ENCODE measurements at places on chromosomes 11 and 22.

DNA sequence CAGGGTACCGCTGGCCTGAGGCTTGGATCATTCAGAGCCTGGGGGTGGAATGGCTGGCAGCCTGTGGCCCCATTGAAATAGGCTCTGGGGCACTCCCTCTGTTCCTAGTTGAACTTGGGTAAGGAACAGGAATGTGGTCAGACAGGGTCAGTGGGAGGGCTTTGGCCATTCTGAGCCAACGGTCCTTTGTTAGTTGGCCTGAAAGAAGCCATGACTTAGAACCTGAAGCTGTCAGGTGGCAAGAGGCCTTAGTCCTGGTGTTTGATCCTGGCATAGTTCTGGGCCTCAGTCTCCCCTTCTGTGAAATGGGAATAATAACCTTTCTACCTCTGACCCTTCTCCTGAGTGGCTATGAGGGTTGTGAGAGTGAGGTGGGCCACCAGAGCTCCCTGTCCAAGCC is 8.3 kb downstream of the PGAP2 start:
- DNase-seq = no peak

DNA sequence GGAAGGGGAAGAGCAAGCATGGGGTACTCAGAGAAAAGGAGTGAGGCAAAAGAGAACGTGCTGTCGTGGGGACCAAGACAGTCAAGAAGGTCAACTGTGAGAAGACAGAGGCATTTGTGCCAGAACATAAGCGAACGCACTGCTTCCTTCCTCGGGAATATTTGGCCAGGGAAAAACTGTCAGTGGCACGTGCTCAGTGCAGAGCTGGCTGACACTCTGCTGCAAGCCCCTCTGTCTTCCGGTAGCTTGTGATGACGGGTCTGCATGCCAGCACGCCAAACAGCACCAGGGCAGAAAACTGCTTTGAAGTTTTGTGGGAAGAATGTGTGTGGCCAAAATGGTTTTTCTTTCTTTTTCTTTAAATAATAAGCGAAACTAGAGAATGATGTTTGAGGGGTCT is 60.6 kb downstream of the SMCO4 start:
- no peak for DNase-seq

GRCh38 chr11:79243422-79244210 is 197.2 kb downstream of the TENM4 start:
- no peak for DNase-seq

DNA sequence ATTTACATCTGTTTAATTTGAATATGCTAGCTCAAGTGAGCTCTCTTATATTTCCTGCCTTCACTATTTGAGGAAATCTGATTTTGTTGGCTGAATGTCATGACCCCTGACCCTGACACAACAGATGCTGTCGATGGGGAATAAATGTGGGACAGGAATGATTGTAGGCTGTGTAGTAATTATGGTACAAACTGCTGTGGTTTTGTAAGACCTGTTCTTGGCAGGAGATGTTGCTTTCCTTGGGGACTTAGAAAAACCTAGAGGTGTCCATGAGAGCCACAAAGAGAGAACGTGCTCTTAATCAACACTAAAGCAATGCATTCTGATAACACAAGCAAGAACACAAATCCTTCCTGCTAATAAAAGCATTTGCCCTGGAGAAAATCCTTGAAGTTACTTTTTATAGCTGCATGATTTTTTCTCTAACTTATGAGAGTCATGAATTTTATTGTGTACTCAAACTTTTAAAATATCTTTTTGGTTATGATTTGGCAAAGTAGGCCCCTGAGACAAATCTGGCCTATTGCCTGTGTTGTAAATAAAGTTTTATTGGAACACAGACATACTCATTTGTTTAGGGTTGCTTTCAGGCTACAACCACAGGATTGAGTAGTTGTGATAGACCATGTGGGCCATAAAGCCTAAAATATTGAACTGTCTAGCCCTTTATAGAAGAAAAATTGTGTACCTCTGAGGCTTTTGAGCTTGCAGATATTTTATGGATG is 90.2 kb downstream of the DDX10 start:
- no peak for DNase-seq

DNA sequence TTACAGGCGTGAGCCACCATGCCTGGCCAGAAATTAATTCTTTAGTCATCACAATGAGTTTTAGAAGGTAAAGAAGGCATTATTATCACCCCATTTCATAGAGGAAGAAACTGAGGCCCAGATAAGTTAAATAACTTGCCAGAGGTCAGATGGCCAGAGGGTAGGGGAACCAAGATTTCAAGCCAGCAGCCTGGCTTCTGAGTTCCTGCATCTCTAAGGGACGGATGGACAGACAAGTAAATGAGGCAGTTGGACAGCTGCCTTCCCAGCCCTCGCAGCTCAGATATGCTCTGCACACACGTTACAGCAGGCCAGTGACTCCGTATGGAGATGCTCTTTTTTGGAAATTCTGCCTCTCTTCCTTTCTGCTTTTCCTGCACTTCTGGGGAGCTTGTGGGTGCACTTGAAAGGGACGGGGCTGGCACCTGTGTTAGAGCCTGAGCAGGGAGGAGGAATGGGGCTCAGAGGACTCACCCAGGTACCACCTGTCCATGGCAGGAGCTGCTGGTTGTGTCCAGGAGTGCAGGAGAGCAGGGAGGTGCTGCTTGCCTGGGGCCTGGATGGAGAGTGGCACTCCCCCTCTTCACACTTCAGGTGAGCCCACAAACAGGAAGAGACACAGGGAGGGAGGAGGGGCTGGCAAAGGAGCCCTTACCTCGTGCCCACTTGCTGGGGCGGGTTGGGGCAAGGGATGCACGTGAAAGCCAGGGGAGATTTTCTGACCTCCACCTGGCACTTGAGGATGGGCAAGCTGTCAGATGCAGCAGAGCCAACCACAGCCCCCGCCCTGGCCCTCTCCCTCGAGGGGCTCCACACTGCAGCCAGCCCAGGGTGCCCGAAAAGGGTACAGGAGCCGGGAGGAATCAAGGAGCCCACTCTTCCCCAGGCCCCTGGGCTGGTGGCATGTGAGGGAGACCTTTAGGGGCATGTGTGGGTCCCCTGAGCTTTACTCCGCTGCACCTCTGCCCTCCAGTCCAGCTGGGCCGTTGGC is 3.3 kb upstream of the FXYD2 start:
- no peak for DNase-seq

DNA sequence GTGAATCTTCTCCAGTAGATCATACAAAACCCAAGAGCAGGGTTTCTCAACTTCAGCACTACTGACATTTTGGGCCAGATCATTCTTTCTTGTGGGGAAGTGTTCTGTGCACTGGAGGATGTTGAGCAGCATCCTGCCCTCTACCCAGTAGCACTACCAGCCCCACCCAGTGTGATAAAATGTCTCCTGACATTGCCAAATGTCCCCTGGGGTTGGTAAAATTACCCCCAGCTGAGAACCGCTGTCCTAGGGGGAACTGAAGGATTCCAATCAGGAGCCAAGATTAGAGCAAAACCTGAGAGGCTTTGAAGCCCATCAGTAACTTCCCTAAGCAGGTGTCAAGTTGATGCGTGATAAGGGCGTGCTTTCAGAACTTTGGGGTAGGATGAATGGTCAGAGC is 61.4 kb upstream of the YWHAH start:
- DNase-seq = no peak

DNA sequence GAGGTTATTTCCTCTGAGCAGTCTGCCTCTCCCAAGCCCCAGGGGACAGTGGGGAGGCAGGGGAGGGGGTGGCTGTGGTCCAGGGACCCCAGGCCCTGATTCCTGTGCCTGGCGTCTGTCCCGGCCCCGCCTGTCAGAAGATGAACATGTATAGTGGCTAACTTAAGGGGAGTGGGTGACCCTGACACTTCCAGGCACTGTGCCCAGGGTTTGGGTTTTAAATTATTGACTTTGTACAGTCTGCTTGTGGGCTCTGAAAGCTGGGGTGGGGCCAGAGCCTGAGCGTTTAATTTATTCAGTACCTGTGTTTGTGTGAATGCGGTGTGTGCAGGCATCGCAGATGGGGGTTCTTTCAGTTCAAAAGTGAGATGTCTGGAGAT is 3.1 kb downstream of the PIM3 start:
- DNase-seq = no peak

DNA sequence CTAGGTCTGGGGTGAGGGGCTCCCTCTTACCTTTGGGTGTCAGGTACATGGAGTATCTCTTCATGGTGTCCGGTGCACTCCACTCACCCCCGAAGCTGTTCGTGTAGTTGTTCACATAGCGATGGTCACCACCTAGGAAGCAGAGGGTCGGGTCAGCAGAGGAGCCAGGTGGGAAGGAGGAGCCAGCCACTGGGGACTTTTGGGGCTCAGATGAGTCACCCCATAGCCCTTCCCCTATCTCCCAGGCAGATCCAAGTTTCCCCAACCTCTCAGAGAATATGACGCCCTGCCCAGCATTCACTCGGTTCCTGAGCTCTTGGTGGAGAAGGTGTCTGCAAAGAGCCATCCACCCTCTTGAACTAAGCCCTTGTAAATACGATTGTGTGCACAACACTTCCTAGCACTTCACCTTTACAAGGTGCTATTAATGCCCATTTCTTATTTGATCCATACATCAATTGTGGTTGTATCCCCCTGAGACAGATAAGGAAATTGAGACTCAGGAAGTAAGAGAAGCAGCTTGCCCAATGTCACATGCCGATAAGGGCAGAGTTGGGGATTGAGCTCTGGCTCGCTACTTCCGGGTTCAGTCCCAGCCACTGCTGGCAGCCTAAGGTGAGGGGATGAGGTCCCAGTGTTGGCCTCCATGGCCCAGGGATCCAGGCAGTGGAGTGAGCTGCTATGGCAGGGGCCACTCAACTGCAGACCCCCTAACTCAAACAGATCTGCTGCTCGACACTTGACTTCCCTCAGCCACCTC is 14.8 kb downstream of the TRIM29 start:
- no peak for DNase-seq

DNA sequence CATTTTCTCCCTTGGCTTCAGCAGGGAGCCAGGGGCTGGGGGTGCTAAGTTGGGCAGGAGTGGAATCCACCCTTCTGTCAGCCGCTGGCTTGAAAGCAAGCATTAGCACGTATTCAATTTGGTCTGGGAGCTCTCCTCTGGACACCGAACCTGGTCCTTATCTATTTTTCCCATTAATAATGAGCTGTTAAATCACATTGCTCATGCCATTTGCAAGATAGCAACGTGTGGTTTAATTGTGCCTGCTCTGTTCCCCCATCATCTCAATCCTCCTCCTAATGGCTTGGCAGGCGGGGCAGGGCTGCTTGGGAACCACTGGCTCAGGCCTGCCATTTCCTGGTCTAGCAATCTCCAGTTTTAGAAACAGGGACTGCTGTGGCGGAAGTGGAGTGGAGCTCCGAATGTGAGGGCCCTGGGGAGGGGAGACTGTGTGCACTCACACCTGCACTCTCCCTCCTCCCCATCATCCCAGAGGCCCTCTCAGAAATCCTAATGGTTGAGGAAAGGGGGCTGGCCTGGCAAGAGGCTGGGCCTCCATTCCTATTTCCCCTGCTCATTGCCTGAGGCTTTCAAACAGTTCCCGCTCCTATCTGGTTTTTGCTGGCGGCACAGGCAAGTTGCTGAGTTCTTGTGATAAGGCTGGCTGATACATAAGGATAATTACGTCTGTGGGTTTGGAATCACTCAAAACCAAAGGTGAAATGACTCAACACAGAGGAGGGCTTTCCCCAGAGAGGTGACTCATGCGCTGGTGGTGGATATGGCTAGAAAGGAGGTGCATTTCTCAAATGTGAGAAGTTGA is 201.2 kb upstream of the E2F8 start:
- DNase-seq = no peak

DNA sequence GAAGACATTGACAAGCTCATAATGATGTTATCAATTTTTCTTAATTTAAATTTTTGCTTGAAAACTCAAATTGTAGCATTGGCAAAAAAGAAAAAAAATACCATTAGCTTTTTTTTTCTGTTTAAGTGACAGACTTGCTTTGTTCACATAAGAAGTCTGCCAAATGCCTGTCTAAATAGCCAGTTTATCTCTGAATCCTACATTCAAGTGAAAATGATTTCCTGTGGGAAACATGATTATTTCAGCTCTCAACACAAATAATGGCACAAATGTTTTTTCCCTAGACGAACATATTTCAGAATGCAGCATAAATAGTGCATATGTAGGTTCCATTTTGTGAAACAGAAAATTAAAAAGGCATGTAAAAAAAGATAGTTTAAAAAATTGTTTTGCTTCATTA is 23.5 kb downstream of the TYR start:
- no peak for DNase-seq

- DNase-seq = no peak
These were observed at the start of gene MIAT for GRCh38 chr22:26656891-26657851. Gene MIAT (plus strand): TSS chr22:26657588.

DNA sequence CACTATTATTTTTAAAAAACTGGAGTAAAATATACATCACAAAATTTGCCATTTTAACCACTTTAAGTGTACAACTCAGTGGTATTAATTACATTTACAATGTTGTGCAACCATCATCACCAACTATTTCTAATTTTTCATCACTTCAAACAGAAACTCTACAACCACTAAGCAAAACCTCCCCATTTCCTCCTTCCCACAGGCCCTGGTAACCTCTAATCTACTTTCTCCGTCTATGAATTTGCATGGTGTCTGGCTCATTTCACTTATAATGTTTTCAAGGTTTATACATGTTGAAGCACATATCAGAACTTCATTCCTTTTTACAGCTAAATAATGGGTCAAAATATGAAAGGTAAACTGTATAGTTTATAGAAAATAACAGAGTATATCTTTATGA is 24.4 kb downstream of the DDI1 start:
- DNase-seq = no peak

- DNase-seq = no peak
These were observed 2.6 kb upstream of the CHKB start for GRCh38 chr22:50585238-50585637.

DNA sequence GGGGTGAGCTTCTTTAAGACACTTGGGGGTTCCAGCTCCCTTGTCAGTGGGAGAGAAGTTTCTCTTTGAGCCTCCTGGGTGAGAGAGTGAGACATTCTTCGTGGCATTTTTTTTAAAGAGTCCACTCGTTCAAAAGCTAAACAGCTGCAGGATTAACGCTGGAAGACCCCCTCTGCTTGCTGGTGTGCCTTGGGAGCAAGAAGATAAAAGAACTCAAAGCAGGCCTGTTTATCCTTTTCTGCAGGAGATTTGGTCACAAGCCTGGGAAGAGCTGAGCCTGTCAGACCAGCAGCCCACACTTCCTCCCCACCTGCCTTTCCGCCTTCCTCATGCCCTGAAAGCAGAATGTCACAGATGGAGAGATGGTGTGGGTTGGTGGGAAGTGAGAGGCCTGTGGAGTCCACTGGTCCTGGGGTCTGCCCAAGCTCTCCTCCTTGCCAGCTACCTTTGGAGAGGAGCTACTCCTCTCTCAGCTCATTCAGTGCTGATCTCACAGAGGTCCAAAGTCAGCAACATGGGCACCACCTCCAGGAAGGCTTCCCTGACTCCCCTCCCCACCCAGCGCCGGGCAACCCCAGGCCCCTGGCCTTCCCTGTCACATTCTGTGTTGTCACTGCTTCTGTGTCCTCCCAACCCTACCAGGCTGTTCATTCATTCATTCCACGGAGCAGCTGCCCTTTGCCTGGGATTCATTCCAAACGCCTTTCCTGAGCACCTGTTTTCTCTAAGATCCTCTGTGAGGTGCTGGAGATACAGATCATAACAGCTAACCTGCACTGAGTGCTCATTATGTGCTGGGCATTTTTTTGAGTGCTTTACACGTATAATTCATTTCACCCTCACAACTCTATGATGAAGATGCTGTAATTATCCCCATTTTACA is 6.7 kb downstream of the GDPD5 start:
- no peak for DNase-seq

GRCh38 chr22:43277091-43277490 is 66.1 kb downstream of the SCUBE1 start:
- DNase-seq = no peak

- DNase-seq = no peak
These were observed 8.5 kb downstream of the EIF3D start for GRCh38 chr22:36520423-36520822.

GRCh38 chr11:76859708-76860227 is 950 bp upstream of the ACER3 start:
- DNase-seq = no peak

- no peak for DNase-seq
These were observed 16.2 kb downstream of the LRRC32 start for GRCh38 chr11:76654298-76654851.
